Left lung (tissue), 14 donors: ENCODE measurements at places on chromosomes 6 and 20. TPM values are rescaled to one million over a fixed set of nuclear protein-coding genes. Genes with fewer than 3 reads are reported as not detected.
A peak's percentile ranks its signal among the peaks of the same experiment; 100 is the strongest.

DNA sequence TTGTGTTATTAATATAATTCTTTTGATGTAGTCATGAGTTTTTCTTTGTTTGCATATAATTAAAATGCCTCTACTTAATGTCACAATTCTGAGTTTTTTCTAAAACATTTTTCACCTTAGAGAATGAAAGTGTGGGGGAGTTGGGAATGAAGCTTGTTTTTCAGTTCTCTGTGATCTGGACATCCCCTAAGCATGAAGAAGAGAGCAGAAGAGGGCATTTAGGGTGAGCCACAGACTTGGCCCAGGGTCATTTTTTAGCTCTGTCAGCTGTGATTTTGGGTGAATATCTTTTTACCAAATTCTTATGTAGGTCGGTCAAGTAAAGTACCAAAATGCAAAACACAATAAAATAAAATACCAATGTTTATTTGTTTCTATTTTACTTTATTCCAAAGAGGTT lies 3.9 kb downstream of the OTOR start:
- DNase-seq, result no peak

DNA sequence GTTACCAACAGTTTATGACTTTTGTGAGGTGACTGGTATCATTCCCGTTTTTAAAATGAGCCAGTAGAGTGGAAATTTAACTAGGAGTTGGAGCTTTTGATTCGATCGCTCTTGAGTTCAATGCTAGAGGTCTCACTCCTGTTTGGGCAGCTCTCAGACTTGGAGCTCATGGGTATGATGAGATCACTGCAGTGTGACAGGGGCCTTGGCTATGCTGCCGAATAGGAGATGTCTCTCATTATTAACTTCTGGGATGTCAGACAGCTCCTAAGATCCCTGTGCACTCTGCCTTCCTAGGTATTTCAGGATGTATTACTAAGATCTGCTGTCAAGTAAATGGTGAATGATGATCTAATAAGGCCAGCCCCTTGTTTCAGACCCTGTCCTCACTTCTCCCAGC lies 20.4 kb downstream of the AKAP12 start:
- DNase-seq, result no peak

GRCh38 chr20:32301719-32302506 lies 24.5 kb downstream of the KIF3B start:
- no peak for DNase-seq

GRCh38 chr6:64428186-64428585 lies 792.6 kb downstream of the PHF3 start:
- DNase-seq, result peak; percentile 3

DNA sequence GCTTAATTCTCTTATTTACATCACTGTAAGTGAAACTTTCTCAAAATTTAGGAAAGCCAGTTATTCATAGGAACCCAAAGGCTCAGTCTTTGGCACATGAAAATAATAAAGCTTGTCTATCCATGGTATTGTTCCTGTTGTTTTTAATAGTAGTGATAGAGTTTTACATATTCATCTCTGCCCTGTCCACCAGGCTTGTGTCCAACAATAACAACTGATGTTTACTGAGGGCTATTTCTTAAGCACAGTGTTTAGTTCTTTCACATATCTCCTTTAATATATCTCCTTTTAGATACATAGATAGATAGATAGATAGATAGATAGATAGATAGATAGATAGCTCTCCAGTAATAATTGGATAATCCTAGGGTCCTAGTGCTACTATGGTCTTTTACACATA lies 34.2 kb downstream of the FOXQ1 start:
- DNase-seq, result no peak

POLR1C gene
- polyA plus RNA-seq, result 32.1 TPM

GRCh38 chr20:43726811-43727338 lies at the start of gene GTSF1L:
TSS of gene GTSF1L (minus strand) at chr20:43727002. CDS start at chr20:43726694, 308 bp downstream.
- no peak for DNase-seq

DNA sequence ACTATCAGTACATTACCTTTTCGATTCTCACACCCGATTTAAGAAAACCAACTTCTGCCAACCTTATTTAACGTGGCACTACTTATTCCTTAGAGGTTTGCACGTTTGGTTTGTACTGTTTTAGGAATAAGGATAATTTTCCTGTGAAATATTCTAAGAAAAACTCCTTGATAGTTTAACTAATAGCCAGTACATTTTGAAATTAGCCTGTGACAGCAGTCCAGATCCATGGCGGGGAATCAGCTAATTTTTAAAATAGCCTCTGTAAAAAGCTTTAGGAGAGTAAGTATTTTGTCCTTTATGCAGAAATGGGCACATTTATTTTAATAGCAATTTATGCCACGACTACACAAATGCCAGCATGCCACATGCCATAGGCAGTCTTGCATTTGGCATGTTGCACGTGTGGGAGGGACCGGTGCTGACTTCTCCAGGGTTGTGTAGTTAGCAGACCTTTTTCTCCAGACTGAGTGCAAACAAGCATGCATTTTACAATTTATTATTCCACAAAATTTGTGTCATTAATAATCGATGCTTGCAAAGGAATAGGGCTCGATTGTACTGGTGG lies 6.2 kb downstream of the FOXC1 start:
- DNase-seq, result no peak
